AG04449 (cell line): ENCODE measurements at places on chromosomes 13 and 19.
A peak's percentile ranks its signal among the peaks of the same experiment; 100 is the strongest.

DNA sequence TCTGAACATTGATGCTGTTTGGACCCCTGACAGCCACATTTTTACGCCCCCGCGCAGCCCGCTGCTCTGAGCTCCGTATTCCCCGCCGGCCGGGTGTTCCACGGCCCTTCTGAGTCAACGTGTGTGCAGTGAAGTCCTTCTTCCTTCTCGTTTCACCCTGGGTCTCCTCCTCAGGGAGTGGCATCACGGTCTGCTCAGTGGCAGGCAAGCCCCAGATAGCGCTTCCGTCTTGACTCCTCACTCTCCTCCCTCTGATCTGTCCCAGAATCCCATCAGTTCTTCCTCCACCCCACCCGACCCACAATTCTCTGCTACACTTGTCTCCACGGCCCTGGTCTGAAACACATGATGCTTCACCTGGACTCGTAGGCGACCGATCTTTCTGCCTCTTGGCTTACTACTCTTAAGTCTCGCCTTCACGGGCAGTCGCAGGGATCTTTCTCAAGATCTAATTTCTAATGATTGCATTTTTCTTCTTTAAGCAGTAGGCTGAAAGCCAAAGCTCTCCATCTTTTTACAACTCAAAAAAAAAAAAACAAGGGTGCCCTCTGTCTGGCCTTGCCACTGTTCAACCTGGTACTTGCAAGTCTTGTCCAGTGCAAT, 33.9 kb downstream of the CCNE1 start:
- DNase-seq, result no peak

DNA sequence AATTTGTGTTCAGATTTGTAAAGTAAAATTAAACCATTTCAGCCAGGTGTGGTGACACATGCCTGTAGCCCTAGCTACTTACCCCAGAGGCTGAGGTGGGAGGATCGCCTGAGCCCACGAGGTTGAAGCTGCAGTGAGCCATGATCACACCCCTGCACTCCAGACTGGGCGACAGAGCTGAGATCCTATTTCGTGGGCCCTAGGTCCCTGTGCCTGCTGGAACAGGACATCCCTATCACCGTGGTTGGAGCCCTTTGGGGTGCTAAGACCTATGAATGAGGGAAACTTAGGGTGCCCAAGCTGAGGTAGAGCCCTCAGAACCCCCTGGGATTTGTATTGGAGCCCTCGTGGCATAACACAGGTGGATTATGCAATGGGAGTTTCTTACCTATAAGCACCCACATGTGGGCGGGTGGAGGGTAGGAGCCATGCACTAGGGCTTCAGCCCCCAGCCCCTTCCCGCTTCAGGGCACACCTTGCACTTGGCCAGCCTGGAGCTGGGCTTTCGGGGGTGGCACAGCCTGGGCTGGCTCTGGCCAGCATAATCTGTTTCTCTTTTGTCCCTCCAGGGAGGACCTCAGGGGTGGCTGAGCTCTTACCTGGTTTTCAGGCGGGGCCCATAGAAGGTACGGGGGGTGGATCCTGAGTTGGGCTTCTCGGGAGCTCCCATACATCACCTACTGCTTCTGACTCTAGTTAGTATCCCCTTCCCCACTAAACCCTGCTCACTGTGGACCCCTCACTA, 7.2 kb upstream of the USF2 start:
- DNase-seq, result no peak

DNA sequence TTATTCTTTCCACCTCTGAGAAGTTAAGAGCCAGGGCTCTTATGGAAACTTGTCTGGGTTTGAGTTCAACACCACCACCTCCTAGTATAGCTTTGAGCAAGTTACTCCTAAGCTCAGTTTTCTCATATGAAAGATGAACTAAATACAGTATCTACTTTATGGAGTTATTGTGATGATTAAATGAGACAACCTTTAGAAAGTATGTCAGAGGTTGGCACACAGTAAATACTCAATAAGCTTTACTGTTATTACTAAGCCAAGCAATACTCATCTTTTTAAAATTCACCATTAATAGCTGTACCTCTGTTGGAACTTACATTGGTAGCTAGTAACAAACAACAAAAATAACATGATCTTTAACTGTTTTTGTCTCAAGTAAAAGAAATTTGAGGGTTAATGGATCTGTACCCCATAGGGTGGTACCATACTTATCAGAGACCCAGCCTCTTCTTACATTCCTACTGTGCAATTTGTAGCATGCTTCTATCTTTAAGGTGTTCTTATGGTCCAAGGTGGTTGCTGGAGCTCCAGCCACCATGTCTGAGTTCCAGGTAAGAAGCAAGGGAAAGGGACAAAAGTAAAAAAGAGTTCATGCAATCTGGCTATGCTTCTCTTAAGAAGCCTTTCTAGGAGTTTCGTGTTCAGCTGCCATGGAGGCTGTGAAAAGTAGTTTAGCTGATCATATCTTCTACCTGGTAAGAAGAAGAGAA, 24.1 kb upstream of the NDFIP2 start:
- no peak for DNase-seq

DNA sequence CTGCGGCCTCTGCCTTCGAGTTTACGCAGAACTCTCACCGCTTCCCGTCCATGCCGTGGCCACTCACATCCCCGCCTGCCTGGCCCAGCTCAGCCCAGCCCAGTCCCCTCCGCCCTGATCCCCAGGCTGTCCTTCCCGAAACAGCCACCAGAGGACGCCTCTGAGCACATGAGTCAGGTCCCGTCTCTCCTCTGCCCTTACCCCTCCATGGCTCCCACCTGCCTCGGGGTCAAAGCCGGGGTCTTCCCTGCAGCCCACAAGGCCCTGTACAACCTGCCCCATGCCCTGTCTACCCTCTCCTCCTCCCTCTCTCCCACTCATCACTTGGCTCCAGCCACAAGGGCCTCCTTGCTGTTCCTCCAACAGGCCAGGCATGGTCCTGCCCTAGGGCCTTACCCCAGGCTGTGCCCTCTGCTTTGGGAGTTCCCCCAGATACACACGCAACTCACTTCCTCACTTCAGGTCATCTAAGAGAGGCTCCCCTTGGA, 8.1 kb upstream of the SEMA6B start:
- no peak for DNase-seq

DNA sequence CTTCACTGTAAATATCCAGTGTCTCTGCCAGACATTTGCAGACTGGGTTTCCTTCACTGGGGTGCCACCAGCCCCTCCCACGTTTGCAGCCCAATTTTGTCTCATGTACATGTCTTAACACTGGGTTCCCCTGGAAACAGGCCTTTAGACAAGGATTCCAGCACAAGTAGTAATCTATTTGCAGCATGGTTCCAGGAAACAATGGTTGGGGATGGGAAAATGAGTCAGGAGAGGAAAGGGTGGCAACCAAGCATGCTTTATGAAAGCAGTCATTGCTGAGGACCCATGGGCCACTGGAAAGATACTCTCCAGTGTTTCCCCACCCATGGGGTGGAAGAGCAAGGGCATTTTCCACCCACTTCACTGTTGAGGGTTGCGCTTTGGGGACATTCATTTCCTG, 53.6 kb upstream of the FARP1 start:
- DNase-seq, result no peak

GRCh38 chr13:112931028-112931934, 37.7 kb upstream of the MCF2L start:
- peak; percentile 37 for DNase-seq

GRCh38 chr13:111597618-111598017, 277.2 kb downstream of the TEX29 start:
- no peak for DNase-seq

GRCh38 chr13:24745861-24746617, 17.9 kb upstream of the RNF17 start:
- no peak for DNase-seq

DNA sequence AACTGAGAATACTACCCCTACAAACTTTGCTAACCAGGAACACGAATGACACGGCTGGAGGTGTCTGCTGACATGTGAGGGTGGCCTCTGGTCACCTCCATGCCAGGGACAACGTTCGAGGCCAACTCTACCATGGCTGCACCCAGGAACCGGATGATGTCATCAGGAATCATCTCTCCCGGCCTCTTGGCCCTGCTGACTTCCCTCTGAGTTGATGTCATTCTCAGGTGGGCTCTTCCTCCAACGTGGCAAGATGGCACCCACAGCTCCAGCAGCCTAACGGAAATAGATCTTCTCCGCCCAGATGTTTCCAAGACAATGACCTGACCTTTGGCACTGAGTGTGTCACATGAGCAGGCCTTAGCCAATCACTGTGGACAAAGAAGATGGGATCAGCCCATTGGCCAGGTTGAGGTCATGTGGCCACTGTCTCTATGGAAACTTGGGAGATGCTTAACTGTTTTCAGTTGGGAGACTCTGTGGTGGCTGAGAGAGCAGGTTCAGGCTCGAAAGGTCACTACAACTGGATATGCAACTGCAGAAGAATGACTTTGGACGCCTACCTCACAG, 15.0 kb downstream of the MBD3L2B start:
- DNase-seq, result no peak

GRCh38 chr19:35140207-35140961, 1.8 kb downstream of the FXYD1 start:
- no peak for DNase-seq

DNA sequence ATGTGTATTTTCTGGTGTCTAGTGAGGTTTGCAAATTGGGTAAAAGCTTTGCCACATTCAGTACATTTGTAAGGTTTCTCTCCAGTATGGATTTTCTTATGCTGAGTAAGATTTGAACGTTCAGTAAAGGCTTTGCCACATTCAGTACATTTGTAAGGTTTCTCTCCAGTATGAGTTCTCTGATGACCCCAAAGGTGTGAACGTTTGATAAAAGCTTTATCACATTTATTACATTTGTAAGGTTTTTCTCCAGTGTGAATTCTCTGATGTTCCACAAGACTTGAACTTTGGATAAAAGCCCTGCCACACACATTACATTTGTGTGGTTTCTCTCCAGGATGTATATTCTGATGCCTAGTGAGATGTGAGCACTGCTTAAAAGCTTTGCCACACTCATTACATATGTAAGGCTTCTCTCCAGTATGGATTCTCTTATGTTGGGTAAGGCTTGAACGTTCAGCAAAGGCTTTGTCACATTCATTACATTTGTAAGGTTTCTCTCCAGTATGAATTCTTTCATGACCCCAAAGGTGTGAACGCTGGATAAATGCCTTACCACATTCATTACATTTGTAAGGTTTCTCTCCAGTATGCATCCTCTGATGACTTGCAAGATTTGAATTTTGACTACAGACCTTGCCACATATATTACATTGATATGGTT, 17.4 kb downstream of the ZNF677 start:
- no peak for DNase-seq

DNA sequence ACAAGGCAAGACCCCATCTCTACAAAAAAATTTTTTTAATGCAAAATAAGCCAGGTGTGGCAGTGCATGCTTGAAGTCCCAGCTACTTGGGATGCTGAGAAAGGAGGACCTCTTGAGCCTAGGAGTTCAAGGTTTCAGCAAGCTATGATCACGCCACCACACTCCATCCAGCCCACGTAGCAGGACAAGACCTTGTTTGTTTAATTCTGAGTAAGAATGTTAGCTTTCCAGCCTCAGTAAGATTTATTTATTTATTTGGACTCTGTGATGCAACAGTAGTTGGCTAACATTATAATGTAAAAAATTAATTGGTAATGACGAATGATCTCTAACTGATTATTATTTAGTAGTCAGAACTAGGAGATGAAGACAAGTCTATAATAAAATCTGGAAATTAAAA, 23.3 kb downstream of the N4BP2L2 start:
- no peak for DNase-seq

GRCh38 chr13:89688918-89689317, 1658.6 kb upstream of the MIR17HG start:
- DNase-seq, result no peak

DNA sequence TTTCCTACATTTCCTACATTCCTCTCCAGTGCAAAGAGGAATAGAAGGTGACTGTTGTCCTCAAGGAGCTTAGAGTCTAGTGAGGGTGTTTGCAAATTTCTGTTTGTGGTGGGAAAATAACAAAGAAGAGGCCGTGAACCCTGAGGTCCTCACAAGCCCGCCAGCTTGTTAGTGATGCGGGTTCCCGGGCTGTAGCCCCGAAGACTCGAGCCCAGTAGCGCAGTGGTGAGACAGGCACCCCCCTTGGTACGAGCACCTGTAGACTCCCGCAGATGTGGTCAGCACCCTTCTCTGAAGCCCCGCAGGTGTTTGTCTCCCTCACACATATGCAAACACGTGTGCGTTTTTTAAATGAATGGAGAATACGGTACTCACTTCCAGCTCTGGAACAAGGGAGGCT, 26.5 kb upstream of the SPACA7 start:
- DNase-seq, result no peak

GRCh38 chr19:8146877-8147581, 2.4 kb downstream of the FBN3 start:
- no peak for DNase-seq

DNA sequence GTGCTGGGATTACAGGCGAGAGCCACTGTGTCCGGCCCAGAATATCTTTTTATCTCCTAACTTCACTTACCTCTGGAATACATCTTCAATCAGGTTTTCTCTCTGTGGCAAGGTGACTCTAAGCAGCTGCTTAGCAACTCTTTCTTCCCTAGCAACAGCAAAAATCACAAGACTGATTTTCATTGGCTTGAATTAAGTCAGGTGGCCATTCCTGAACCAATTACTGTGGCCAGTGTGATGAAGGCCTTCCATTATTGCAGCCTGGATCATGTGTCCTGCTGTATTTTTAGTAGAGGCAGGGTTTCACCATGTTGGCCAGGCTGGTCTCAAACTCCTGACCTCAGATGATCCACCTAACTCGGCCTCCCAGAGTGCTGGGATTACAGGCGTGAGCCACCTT, 9.0 kb upstream of the LTBP4 start:
- no peak for DNase-seq

DNA sequence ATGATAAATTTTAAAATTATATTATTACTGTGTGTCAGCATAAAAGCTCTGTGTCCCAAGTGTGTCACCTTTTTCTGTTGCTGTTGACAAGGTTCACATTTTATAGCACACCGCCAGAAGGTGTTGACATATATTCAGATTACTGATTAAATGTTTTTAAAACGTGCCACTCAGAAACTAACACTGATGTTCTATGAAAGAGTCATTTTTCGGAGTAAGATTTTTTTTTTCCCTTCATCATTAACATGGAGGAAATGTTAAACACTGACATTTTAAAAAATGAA, 197.5 kb downstream of the TM9SF2 start:
- no peak for DNase-seq

- DNase-seq, result no peak
Measured at GRCh38 chr19:54356444-54357056, 8.2 kb downstream of the LAIR1 start.

DNA sequence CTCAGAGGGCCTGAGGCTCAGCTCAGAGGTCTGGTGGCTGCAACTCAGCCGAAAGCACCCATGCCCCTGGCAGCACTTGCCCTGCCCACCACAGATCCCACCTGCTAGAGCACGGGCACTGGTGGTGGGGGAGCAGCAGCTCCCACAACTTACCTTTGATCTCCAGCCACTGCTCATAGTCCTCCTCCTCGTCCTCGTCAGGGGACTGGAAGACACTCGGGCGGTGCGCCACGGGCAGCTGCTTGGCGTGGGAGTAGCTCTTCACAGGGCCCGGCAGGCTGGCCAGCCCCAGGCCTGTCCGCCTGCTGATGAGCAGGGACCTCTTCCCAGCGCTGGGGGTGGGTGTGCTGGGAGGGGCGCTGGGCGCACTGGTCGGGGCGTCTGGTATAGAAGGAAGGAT, 14.6 kb downstream of the SUGP1 start:
- DNase-seq, result no peak

- DNase-seq, result no peak
Measured at GRCh38 chr13:52830946-52831345, 17.5 kb downstream of the PCDH8 start.

- no peak for DNase-seq
Measured at GRCh38 chr19:30908262-30908771, 440.9 kb downstream of the TSHZ3 start.

- DNase-seq, result no peak
Measured at GRCh38 chr13:34340534-34340933, 522.6 kb downstream of the RFC3 start.

GRCh38 chr13:48446464-48446863, 33.6 kb upstream of the LPAR6 start:
- DNase-seq, result no peak
